ENCODE measurements at places on chromosomes 3 and 15.

DNA sequence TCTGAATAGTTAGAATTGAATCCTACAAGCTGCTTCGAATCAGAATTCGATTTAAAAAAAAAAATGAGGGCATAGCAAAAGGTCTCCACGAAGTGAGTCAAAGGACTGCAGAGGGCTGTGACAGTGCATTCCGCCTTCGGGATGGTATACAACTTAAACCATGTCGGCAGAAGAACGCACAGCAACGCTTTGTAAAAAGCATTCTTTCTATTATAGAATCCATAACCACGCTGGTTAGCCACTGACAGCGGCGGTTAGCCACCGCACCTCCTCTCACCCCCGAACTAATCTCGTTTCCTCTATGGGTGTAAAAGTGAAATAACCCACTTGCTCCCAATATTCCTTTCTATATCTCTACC lies 664 bp upstream of the PIK3CA start:
- no peaks in the 10 kb centered on the region for H3K36me3 ChIP-seq
- H3K4me3 ChIP-seq = no peak overlapping the region
- H3K27ac ChIP-seq = no peak overlapping the region
- H3K4me1 ChIP-seq = no peaks in the 10 kb centered on the region
- no peak for DNase-seq

- H3K4me3 ChIP-seq = peak overlapping the region; percentile 73
- no peaks in the 10 kb centered on the region for H3K27me3 ChIP-seq
- H3K4me1 ChIP-seq = no peaks in the 10 kb centered on the region
- peaks cover 2% of the 10 kb centered on the region for H3K36me3 ChIP-seq
- DNase-seq = peak; percentile 91
- H3K27ac ChIP-seq = no peak overlapping the region
These were observed 51.5 kb downstream of the MYL3 start for GRCh38 chr3:46811615-46812236.

DNA sequence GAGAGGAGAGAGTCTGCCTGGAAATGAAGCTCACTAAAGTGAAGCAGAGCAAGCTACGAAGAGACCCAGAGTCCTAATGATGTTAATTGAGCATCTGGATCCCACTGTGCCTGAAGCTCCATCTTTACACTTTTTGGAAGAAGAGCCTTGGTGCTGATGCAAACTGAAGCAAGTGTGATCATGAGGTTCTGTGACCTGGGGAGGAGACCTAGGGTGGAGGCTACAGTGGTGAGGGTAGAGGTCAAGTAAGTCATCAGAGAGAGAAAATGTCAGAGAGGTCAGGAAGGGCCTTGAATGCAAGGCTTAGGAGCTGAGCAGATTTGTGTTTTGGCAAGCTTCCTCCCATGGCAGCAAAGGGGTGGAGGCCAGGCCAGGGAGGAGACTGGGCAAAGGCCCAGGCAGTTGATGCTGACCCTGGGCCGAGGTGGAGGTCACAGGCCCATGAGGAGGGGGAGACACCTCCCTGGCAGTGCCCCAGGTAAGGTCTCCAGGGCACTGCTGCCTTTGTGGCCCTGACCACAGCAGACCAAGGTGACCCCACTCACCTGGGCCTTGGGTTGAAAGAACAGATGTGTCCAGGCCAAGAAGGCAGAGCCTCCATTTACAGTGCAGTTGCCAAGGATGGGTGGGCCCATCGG lies 1.6 kb downstream of the GRIP2 start:
- H3K27ac ChIP-seq = no peak overlapping the region
- no peaks in the 10 kb centered on the region for H3K36me3 ChIP-seq
- H3K4me1 ChIP-seq = peaks cover 4% of the 10 kb centered on the region
- no peaks in the 10 kb centered on the region for H3K27me3 ChIP-seq
- no peak for DNase-seq

DNA sequence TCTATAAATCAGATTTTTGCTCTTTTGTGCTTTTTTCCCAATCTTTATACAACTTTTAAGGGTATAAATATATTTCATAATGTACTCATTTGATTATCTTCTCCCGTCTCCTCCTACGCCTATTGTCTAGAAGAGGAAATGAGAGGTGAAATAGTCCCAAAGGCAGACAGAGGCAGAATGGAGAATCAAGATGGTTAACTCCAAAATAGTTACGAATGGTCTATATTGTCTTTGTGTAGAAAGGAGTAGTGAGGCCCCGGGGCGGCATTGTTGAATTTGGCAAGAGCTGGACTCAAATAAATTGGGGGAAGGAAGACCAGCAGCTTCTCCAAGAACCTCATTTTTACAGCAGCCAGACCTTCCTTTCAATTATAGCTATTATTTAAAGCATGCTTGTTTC lies 23.9 kb downstream of the ITPR1 start:
- H3K4me3 ChIP-seq = no peak overlapping the region
- H3K27me3 ChIP-seq = no peaks in the 10 kb centered on the region
- no peak for DNase-seq
- no peak overlapping the region for H3K27ac ChIP-seq
- peaks cover 7% of the 10 kb centered on the region for H3K4me1 ChIP-seq
